Muscle of leg (tissue), 16 donors: ENCODE measurements at places on chromosomes 4 and X. TPM values are rescaled to one million over a fixed set of nuclear protein-coding genes. Genes with fewer than 3 reads are reported as not detected.

MAGEA2B gene
- polyA plus RNA-seq, result not detected

DNA sequence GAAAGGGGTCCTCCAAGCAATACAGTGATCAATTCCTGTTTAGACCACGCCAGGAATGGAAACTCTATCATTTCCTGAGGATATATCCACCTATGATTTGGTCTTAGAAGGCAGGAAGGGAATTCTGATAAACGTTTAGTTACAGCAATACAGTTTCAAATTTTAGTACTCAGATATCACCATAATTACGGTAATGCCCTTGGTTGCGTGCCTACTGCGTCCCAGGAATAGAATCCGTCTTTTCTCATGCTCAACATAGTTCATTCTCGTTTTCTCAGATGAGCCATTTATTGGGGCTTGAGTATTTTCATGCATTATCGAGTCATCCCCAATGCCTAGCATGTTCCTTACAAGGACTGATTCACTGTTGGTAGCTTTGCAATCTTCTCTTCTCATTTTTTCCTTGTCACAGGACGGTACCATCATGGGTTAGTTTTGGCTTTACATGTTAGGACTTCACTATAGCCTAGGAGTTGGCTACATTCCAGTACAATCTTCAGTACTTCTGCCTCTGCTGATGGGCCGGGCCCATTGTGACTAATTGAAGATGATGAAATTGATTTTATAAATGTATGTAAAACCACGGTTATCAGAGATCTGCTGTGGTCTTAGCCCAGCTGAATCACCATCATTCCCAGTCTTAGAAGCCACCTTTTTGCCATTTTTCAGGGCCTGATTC is 4.4 kb upstream of the PRKX start:
- DNase-seq, result no peak

DNA sequence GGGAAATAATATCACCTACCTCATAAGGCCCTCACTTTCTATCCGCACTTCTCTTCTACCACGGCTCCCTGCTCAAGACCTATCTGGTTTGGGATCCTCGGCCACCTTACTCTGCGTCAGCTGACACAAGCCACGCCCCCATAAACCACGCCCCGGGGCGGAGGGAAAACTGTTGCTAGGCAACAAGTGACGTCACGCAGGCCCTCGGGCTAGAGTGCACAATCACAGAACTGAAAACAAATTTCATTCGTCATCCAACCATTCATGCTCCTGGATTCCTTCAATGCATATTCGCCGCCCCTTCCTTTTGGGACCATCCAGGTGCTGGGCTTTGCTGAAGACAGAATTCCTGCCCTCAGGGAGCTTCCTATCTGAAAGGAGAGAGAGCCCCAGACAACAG is 66.3 kb downstream of the SMC1A start:
- no peak for DNase-seq

DNA sequence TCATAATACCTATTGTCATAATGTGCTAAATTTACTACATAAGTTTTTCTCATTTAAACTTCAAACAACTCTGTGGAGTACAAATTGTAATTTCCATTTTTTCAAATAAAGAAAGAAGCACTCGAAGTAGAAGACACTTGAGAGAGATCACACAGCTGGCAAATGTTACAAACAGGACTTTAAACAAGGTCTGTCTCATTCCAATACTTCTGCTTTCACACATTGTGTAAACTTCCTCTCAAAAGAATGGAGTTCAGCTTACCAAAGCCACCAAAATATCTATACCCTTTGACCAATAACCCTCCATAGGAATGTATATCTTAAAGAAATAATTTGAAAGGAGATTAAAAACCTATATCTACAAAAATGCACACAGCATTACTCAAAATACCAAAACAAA is 88.3 kb downstream of the OPHN1 start:
- peak; percentile 16 for DNase-seq

OTUD5 gene
- polyA plus RNA-seq, result 38.6 TPM
